ENCODE measurements at places on chromosomes 5 and 9. TPM values are rescaled to one million over a fixed set of nuclear protein-coding genes. Genes with fewer than 3 reads are reported as not detected.
A peak's percentile ranks its signal among the peaks of the same experiment; 100 is the strongest.

Gene FNIP1
- 32.4 TPM for total RNA-seq

- no peak for DNase-seq
Measured at GRCh38 chr5:137822158-137822764, 45.4 kb upstream of the MYOT start.

- no peak for DNase-seq
Measured at GRCh38 chr5:96629774-96630173, 32.4 kb upstream of the CAST start.

GRCh38 chr9:101849102-101849707 lies 110.8 kb upstream of the GRIN3A start:
- DNase-seq: no peak

GRCh38 chr5:4093236-4093635 lies 497.6 kb downstream of the IRX1 start:
- DNase-seq: no peak

DNA sequence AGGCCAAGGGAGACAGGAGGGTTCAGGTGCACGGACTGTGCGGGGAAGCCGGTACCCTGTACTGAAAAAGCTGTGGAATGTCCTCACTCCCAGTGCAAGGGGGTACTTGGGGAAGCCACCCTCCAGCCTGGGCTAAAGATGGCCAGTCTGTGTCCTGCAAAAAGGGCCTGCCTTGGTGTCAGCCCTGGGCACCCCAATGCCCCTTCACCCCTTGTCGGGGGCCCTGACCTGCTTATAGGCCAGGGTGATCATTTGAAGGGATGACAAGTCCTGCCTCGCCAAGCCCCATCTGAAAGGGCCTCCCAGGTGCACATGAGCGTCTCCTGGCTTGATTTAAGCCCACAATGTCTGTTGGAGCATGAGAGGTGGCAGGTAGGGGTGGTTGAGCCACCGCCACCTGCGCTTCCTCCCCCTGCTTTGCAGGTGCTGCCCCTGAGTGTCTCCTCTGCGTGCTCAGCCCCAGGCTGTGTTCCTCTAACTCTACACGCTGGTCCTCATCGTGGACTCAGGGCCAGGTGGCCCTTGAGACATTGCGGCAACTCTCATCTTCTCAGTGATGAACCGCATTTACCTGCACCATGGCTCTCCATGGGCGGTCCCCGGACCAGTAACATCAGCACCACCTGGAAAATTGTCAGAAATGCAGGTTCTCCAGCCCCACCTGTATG lies 97.0 kb downstream of the ANKRD33B start:
- no peak for DNase-seq

DNA sequence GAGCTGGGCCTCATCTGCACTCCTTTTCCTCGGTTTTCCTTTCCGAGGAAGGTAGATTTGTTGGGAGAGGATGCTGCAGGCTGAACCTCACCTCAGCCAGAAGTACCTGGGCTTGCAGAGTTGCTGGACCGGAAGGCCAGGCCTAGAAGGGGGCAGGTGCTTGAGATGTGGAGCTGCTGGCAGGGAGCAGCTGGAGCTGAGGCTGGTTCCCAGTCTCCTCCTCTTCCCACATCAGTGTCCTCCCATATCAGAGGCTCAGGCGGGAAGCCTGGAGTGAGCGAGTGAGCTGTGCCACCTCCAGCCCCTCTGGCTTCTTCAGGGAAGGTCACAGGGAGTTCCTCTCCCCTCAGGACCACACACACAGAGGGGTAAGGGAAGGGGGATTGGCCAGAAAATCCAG lies 259.4 kb downstream of the GADD45G start:
- no peak for DNase-seq

DNA sequence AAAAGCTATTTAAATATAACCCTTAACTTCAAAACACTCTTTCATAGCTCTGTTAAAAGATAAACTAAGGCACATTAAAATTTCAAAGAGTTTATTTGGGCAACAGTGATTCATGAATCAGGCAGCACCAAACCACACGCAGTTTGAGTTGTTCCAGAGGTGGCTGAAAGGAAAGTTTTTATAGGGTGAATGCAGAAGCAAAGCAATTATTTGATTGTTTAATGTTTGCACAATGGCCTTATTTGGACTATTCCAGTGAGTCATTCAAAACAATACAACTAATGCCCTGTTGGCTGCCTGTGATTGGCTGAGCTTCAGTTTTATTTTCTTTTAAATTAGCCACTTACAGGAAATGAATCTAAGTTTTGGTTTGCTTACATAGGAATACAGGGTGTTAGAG lies 125.3 kb downstream of the CEP120 start:
- no peak for DNase-seq

Gene PIP5K1B
- 9.8 TPM for total RNA-seq

DNA sequence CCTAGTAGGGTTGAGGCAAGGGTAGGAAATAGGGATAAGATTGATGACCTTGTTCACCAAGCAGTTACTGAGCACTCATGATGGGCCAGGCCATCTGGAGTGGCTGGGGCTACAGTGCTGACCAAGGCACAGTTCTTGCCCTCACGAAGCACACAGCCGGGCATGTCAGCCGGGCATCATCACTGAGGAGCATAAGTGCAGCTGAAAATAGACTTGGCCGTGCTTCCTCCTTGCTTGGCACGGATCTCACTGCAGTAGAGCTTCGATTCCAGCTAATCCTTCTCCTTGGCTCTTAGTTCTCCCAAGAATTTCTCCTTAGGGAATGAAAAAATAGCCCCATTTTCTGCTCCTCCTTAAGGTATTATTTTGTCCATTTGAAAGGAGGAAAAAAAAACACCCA lies 116.6 kb downstream of the NMUR2 start:
- DNase-seq: no peak

Gene PKD2L2
- not detected for total RNA-seq

Gene IRX4
- total RNA-seq: 1.6 TPM

Gene DHX29
- total RNA-seq: 21.7 TPM

DNA sequence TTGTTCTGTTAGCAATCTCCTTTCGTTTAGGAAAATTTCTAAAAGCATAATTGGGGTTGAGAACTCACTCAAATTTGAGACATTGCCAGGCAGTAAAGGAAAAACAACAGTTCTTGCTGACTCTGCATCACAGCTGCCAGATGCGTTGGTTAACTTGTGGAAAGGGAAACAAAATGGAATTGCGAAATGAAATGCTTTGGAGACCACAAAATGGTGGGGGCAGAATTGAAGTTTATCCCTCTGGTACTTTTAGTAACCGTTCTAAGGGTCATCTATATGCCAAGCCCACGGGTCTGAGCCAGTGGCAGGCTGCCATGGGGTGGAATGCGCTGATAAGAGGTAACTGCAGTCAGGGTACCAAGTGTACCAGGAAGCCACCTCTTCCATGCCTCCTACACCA lies 28.6 kb upstream of the SELENOP start:
- no peak for DNase-seq

- no peak for DNase-seq
Measured at GRCh38 chr5:143800715-143801114, 11.2 kb upstream of the HMHB1 start.

DNA sequence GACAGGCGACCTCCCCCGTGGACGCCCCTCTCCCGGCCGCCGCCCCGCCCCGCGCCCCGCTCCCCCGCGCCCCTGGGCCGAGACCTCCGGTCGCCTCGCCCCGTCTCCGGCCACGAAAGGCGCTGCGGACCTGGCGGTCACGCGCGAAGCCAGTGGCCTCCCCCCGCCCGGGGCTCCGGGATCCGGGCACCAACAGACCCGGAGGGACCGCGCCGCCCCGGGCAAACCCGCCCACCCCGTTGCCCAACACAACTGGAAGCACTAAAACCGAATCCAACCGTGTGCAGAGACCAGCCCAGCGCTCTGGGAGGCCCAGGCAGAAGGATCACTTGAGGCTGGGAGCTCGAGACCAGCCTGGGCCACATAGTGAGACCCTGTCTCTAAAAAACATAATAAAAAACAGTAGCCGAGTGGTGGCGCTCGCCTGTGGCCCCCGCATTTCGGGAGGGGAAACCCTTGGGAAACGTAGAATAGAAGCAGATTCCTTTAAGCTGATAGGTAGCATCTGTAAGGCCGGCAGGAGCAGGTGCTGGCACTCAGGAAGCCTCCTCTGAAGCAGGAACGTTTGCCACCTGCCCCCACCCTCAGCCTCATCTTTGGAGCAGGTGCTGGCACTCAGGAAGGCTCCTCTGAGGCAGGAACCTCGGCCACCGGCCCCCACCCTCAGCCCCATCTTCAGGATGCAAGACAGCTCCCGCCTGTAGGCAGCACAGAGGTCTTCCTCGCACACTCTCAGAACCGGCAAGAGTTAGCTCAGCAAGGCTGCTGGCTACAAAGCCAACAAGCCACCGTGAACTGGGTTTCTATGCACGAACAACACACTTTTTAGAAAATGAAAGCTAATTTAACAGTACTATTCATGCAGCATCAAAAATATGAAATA lies 4.6 kb upstream of the SLC9A3 start:
- DNase-seq: no peak

GRCh38 chr9:138100711-138101350 lies 223.2 kb downstream of the CACNA1B start:
- peak; percentile 63 for DNase-seq

Gene RNF130
- 52.1 TPM for total RNA-seq

Gene SLC36A2
- total RNA-seq: not detected

Gene PDE6A
- total RNA-seq: not detected

Gene PPP3R2
- 0.22 TPM for total RNA-seq
